ENCODE measurements at places on chromosomes 3 and 15. TPM values are rescaled to one million over a fixed set of nuclear protein-coding genes. Genes with fewer than 3 reads are reported as not detected.

DNA sequence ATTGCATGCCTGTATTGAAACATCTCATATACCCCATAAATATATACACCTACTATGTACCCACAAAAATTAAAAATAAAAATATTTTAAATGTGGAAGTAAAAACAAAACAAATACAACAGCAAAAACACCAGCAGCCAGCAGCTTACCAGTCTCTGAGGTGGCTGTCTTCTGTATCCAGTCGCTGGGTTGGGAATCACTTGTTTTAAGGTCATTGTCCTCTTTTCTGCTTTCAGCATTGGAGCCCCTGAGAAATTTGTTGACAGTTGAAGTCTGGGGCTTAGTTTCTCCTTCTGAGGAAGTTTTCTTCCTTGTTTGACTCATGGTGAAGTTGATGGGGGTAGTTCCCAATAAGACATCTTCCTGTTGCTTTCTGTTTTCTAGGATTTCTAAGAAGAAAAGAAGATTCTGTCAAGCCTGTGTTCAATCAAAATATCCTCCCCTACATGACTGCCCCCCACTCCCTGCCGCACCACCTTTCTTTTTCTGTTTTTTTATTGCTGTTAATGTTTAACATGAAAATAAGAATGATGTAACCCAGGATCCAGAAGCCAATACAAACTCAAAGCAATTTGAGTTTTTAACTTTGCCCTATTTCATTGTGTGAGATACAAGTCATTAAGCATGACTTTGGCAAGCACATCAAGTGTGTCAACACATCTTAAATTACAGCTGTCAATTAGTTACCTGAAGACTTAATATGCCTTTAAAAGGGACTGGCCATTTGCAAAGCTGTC, at the start of gene LRRC31:
LRRC31 (minus strand) TSS at position 452 of the 737 bp plus-strand sequence; CDS start at position 324, 128 bp downstream.
- DNase-seq, result peak; percentile 98

GOLGA6D gene
- not detected for total RNA-seq

RTP3 gene
- total RNA-seq, result not detected

GRCh38 chr15:48781481-48782081, 29.3 kb downstream of the CEP152 start:
- no peak for DNase-seq

MST1R gene
- total RNA-seq, result 1.6 TPM

CCR8 gene
- 1.0 TPM for total RNA-seq

BOC gene
- total RNA-seq, result 0.52 TPM

SPSB4 gene
- not detected for total RNA-seq

AMT gene
- 0.52 TPM for total RNA-seq

GCNT3 gene
- 41.3 TPM for total RNA-seq

CHL1 gene
- total RNA-seq, result 1.0 TPM

- DNase-seq, result no peak
Observed at GRCh38 chr3:61460636-61461035, 100.7 kb upstream of the PTPRG start.

DNA sequence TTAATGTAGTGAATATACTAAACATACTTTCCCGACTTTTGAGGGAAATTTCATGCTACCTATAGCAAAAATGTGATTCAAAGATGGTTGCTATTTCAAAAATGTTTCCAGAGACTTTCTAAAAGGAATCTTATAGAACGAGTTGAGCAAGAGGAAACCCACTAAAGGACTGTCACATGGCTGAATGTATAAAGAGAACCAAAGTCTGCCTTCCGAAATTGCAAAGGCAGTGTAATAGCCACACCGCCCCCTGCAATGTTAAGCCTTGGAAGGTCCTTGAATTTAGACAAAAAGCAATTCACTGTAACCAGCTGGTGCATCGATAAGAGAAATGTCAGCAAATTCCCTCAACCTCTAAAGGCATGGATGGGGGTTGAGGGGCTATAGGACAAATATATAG, 142.8 kb downstream of the CHL1 start:
- DNase-seq, result no peak

DNA sequence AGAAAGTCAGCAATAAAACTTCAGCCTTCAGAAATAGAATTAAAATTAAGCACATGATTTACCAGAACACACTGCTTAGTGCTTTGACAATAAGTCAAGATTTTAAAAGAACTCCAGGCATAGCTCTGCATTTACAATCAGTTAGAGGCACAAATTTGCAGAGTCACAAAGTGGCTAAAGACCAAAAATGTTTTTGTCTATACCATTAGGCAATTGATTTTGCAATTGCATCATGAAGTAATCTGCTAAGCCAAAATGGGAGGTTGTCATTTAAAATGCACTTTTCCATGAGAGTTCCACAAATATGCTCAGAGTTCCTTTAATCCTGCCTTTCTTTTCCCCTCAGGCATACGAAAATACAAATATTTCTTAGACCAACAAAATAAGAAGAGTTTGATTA, 10.1 kb upstream of the DCP1A start:
- no peak for DNase-seq

PLA2G4F gene
- 2.1 TPM for total RNA-seq

SI gene
- total RNA-seq, result not detected

WDR49 gene
- total RNA-seq, result 0.50 TPM

DNA sequence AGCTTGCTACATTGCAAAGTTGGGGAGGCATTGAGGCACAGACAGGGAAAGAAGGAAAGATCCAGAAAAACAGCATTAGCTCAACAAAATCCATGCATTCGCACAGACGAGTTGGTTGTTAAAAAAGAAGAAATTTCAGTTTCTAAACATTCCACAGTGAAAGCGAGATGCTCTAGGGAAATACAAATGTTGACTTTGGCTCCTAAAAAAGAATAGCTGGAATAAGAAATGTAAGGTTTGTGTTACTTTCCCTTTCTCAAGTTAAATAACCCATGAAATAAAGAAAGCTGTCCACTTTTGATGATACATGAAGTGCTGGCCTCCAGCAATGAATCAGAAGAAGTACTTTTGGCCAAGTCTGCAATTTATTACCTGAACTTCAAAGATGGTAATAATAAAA, 465.1 kb downstream of the ERC2 start:
- DNase-seq, result peak; percentile 10

GOLGA6L4 gene
- total RNA-seq, result 2.2 TPM

XCR1 gene
- not detected for total RNA-seq

C3orf49 gene
- total RNA-seq, result not detected

- DNase-seq, result no peak
Observed at GRCh38 chr15:53256457-53256856, 466.3 kb upstream of the ONECUT1 start.

DNA sequence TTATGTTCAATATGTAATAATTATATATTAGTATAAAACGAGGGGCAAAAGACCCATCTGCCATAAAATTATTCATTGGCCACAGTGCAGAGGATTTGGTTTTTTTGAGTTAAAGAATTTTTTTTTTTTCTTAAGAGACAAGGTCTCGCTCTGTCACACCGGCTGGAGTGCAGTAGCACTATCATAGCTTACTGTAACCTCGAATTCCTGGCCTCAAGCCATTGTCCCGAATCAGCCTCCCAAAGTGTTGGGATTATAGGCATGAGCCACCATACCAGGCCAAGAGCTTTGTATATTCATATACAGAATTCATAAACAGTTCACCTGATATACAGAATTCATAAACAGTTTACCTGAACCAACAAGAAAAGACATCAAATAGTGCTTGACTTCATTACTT, 20.2 kb upstream of the LRRFIP2 start:
- no peak for DNase-seq

P3H2 gene
- 240 TPM for total RNA-seq

GRCh38 chr3:126528419-126528799, 4.5 kb downstream of the CHST13 start:
- no peak for DNase-seq

DNA sequence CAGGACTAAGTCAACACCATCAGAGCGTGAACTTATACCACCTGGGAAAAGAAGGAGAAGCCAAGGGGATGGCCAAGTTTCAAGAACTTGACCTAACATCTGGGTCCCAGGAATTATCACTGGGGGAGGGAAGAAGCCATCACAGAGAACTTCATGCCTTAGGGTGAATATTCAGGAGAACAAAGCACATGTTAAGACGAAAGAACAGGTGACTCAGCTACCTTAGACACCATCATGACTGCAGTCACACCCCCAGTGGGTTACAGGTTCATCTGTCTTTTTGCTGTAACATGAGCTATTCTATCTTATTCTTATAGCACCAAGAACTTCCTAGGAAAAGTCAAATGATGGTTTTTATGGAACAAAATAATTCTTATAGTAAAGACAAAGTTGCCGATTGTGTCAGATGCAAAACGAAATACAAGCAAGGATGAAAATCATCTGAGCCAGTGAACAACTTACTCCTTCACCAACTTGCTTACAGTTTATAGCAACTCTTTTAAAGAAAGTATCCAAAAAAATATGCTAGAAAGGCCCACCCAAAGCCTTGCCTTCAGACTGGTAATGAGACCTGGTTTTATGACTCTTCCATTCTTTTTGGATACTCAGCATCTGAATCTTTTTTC, 72.0 kb downstream of the TPRA1 start:
- DNase-seq, result no peak

DNA sequence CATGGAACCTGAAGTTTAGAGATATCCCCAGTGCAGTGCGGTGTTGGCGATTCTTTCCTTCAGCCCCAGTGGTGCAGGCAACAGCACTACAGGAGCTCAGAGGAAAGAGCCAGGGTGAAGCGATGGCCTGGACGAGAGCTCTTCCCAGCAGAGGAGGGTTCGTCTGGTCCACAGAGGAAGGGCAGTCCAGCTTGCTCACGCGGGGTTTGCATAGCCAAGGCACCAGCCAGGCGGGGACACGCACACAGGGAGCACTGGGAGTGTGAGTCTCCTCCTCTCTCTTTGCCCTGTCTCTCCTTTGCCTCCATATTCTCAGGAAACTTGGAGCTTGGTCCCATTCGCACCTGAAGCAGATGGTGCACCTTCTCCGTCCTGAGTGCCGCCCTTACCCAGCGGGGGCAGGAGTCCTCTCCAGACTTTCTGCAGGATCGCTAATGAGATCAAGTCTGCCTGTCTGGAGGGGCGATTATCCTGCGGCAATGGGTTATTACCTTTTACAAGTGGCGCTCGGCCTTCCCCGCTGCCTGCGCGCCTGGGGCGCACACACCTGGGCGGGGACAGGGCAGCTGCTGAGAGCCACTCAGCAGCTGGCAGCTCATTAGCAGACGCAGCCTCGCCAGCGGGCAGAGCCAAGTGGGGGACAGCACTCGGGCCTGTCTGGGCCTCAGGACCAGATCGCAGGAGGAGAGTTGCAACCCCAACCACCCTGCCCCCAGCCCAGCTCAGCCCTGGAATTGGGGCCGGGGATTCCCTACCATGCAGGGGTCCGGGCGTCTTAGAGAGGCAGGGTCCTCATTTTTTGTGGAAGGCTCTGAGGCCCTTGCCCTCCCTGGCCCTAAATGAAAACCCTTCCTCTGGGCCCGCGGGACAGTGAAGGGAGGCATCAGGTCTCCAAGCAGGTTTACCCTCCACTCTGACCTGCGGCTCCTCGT, 119.0 kb upstream of the MEF2A start:
- DNase-seq, result no peak

- no peak for DNase-seq
Observed at GRCh38 chr3:165748094-165748493, 89.1 kb downstream of the BCHE start.

RASGRF1 gene
- total RNA-seq, result not detected

PARP16 gene
- 4.0 TPM for total RNA-seq

DNA sequence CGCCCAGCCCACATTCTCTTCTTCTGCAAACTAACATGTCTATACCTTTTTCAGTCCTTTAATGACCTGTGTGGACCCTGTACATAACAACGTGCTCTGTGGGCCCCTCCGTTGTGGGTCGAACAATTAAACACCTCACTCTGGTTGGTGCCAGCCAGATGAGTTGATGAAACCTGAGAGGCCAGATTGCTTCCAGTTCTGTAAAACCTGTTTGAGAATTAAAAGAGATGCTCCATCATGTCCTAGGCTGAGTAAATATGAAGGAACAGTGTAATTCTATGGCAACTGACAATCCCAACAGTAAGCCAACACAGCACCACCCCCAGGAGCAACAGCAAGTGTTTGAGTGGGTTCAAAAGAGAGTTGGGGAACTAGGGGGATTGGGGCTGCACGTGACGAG, 5.7 kb upstream of the THBS1 start:
- no peak for DNase-seq

DNA sequence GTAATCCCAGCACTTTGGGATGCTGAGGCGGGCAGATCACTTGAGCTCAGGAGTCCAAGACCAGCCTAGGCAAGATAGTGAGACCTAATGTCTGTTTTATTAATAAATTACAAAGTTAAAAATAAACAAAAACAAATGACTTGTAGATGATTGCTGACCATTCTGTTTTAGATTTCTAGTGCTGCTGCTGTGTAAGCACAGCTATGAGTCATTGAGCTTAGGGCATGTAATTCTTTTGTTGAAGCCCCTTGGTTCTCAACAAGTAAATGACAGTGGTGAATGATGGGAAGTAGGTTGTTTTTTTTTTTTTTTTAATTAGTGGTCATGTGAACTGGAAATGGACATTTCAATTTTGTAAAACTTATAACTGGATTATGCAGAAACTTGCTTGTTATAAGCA, 63.3 kb downstream of the LEO1 start:
- DNase-seq, result peak; percentile 92

THRB gene
- 46.1 TPM for total RNA-seq

DNA sequence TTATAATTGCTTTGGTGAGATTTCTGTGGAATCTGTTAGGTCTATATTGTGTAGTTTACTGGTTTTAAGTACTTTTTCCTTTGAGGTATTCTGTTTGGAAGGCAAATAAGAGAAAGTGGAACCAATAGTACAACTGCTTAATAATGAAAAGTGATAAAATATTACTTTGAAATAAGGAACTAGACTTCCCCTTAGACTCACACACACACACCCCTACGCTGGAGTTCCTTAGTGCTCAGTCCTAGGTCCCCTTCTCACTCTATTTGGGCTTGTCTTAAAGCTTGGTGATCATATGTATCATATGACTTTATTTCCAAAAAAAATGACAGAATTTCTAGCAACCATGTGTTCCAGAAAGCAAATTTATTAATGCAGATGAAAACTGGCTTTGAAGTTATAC, 494.0 kb upstream of the TGFBR2 start:
- no peak for DNase-seq

DNA sequence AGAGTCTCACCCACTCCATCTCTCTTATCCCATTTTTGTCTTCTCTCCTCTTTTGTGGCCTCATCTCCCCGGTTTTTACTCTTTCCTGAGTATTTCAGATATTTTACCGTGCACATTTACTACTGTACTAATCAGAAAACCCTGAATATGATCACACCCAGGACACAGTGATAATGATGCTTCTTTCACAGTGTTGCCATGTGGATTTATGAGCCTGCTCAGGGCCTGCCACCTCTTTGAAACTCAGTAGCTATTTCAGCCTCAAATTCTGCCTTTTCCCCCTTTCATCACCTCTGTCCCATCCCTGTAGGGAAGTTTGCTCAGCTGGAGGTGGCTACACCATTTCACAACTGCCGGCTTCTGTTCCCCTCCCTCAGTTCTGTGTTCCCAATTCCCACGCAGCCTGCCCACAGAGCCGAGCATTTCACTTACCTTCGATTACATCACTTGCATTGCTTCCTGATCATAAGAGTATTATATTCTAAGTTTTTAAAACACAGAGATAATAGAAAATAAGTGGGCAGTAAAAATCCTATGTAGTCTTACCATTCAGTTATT, 33.2 kb downstream of the ARNT2 start:
- peak; percentile 38 for DNase-seq

- no peak for DNase-seq
Observed at GRCh38 chr3:124920718-124921117, 13.8 kb downstream of the MUC13 start.
